Muscle of arm (tissue), 14 donors: ENCODE measurements at places on chromosomes 12 and 14. TPM values are rescaled to one million over a fixed set of nuclear protein-coding genes. Genes with fewer than 3 reads are reported as not detected.

DNA sequence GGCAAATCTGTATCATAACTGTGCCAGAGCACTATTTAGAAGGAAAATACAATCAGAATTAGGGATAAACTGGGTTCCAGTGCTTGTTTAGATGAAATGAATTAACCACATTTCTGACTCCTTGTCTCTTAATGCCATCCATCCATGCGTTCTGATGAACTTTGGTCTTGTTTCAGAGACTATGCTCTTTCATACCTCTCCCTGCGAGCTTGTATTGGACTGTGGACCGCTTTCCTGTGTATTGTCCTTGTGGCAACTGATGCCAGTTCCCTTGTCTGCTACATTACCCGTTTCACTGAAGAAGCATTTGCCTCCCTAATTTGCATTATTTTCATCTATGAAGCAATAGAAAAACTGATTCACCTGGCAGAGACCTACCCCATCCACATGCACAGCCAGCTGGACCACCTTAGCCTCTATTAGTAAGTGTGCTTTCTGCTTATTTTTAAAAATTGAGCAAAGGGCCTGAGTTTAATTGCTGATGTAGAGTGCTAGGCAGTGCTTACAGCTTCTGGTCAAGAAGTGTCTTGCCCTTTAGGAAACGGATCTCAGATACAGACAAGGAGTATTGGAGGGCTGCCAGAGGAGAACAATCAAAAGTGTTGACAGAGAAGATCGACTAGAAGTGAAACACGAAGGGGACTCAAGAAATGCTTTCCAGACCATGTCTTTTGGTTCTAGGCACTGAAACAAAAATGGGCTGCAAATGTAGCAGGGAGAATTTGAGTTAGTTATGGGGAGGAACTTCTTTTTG is 46.7 kb downstream of the SLC4A8 start:
- DNase-seq, result no peak

GRCh38 chr12:5456030-5456429 is 24.1 kb downstream of the NTF3 start:
- no peak for DNase-seq

GRCh38 chr12:9940375-9940774 is 8.2 kb upstream of the CLEC2A start:
- no peak for DNase-seq

GRCh38 chr14:91233936-91234790 is 10.3 kb downstream of the GPR68 start:
- no peak for DNase-seq

DNA sequence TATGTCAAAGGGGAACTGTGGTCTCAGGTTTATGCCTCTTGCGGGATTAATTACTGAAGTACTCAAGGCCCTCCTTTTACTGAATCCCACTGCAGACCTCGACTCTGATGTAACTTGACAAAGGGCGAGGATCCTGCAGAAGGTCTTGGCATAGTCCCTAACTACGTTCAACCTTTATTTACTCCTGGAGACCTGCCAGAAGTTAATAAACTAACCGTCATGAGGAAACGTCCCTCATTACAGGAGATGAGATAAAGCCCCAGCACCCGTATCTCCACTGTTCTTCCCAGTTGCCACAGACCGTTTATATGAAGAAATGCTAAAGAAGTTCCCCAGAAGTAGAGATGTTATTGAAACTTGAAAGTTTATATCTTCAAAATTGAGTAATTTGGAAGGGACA is 190.9 kb downstream of the ETV6 start:
- DNase-seq, result no peak

GRCh38 chr12:3417113-3417512 is 73.9 kb upstream of the PRMT8 start:
- DNase-seq, result no peak

GRCh38 chr12:52314511-52314910 is 6.7 kb downstream of the KRT83 start:
- no peak for DNase-seq

GRCh38 chr14:63544591-63545299 is 1.6 kb upstream of the PPP2R5E start:
- no peak for DNase-seq

DNA sequence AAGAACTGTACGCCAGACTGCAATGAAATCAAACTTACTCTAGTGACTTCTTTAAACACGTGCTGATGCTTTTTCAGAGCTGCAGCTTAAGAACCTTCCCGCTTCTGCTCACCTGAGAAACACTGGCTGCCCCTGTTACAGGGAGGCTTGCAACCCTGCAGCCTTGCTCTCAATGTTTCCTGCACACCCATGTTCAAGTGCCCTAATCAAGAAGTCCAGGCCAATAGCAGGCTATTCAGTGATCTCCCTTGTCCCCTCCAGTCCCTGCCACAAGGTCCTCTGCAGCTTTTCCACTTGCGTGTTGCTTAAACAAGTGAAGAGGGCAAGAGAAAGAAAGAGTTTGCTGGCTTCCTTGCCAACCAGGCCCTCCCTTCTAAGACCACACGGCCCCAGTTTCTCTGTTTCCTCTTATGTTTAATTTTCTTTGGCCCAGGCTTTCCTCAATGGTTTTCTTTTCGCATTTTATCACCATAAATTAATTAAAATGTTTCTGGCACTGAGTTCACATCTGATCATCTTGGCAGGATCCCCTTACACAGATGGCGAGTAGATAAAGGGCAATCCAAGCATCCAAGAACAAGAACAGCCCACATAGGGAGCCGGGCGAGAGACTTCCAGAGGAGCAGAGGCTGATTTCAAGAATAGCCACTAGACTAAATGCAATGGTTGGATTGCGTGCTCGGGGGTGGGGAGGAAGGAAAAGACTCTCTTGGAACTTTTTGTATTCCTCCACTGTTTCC is 82.3 kb upstream of the CDKN3 start:
- no peak for DNase-seq

- DNase-seq, result no peak
Observed at GRCh38 chr12:14773685-14774073, 29.6 kb downstream of the WBP11 start.

Gene AQP2
- polyA plus RNA-seq, result not detected

Gene GLIPR1L2
- 0.27 TPM for polyA plus RNA-seq

Gene CLEC4A
- polyA plus RNA-seq, result 2.0 TPM

Gene LIN7A
- 2.6 TPM for polyA plus RNA-seq
